Stimulated activated CD4-positive, alpha-beta T cell treated with anti-CD3 and anti-CD28 coated beads, TNF-alpha, amount 100 ng/mL, for 4 hours (primary cell): ENCODE measurements at places on chromosomes 7 and 10.

- no peak for DNase-seq
Measured at GRCh38 chr10:115398026-115398425, 304.9 kb downstream of the ATRNL1 start.

DNA sequence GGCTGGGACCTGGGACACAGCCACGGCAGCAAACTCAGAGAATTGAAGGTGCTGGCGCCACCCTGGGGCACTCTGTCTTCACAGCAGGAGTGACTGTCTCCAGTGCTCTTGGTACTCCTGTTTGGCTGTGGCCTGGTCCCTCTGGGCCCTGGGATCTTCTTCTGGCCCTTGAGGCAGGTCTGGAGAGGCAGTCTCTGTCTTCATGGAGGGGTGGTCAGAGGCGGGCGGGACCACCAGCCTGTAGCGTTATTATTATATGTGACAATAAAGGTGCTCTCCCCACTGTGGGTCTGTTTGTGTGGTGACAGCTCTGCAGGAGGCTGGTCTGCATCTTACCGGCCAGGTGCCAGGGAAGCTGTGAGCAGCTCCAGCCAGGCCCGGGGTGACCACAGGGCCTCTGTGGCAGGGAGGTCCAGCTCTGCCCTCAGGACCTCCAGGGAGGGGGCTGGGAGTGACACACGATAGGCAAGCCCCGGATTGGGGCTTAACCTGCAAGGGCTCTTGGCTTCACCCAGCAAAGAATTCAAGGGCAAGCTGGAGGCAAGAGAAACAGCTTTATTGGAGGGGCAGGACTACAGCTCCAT lies 70.3 kb downstream of the MYL10 start:
- no peak for DNase-seq

DNA sequence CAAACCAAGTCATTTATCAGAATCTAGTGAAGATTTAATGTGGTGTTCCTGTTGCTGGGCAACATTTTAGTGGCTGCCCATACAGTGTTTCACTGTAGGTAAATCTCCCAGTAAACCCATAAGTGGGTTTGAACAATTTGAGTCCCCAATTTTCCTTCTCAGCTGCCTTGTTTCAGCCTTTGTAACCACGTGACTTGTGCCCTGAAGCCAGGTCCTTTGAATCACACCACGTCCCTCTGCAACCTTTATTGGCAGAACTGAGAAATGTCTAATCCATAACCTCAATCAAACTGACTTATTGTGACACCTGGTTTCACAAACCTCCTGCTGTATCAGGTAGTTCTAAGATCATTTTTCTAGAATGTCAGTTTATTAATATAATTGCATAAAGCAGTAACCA lies 30.1 kb downstream of the SND1 start:
- DNase-seq, result no peak

DNA sequence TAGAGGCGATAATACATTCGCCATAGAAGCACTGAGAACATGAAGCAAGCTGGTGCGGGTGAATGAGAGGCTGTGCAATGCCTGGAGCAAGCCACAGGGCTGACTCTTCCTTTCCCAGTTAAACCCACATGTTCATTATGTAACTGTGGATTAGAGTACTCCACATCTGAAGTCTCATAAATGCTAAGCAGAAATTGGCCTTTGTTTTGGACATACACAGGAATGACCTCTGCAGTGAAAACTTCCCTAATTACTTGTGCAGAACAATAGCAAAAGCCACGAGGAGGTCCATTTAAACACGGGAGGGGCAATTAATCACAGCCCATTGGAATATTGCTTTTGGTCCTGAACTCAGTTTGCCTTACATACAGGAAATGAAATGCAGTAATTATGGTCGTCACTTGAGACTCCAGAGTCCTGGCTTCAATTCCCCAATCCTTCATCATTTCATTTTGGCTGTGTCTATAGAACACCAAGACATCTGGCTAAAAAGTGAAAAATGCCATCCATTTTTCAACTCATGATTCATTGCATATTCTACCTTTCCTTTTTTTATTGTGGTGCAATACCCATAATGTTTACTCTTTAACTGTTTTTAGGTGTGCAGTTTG lies 78.7 kb upstream of the CXCL12 start:
- no peak for DNase-seq

DNA sequence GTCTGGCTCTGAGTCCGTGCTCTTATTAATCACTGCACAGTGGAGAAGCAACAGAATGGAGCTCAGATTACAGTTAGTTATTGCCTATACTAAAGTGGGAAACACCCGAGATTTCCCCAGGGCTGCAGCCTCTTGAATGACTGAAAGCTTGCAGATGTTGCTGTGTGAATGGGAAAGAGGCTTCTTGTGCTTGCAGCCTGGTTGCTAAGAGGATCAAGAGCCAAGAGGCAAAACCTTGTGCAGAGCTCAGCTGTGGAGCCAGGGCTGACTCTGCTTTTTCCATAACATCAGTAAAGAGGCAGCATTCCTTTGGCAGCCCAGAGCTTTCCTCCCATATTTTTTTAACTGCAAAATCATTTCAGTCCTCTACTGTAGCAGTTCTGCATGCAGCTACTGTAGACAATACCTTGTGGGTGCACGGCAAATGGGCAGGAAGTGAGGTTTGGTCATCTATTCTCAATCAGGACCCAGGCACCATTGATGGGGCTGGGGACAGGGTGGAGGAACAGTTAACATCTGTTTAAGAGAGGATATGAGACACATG lies 86.5 kb downstream of the RALA start:
- no peak for DNase-seq
